Esophagus squamous epithelium (tissue), 5 donors: ENCODE measurements at places on chromosomes 16 and 17. TPM values are rescaled to one million over a fixed set of nuclear protein-coding genes. Genes with fewer than 3 reads are reported as not detected.

CHP2 gene
- total RNA-seq: not detected

DNA sequence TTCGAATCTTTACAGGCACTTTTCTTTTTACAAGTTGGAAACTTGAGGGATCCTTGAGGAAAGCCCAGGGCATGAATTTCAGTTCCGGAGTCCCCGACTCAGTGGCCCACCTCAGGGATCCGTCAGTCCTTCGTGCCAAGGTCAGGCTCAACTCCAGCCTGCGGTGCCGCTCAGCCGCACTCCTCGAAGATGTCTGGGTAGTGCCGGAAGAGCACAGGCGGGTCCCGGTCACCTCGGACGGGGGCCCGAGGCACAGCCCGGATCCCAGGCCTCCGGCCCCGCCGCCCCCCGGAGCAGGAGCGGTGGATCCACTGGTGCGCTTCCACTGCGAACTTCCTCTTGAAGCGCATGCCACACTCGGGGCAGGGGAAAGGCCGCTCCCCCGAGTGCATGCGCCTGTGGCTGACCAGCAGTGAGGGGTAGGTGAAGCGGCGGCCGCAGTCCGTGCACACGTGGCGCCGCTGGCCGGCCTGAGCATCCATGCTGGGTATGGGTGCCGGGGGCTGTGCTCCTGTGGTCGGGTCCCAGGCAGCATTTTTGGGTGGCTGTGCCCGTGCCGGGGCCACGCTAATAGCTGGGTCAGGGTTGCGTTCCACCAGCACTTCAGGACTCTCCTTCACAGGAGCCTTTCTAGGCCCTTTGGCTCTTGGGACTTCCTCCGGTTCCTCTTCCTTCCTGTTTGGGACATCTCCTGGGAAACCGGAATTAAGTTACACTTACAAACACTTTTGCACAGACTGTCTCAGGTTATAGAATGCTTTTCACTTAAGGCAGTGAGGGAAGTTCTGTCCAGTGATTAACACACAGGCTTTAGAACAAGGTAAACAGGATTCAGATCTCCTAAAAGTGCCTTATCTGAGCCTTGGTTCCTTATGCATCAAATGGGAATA is 1.5 kb downstream of the ZNF688 start:
- peaks cover 53% of the 10 kb centered on the region for H3K4me1 ChIP-seq
- H3K27me3 ChIP-seq: no peaks in the 10 kb centered on the region
- DNase-seq: no peak
- H3K4me3 ChIP-seq: no peak overlapping the region

- H3K27me3 ChIP-seq: peaks cover 48% of the 10 kb centered on the region
- peak overlapping the region; percentile 65 for H3K27ac ChIP-seq
- no peaks in the 10 kb centered on the region for H3K36me3 ChIP-seq
- peaks cover 33% of the 10 kb centered on the region for H3K4me1 ChIP-seq
- DNase-seq: no peak
- H3K4me3 ChIP-seq: peak overlapping the region; percentile 30
Measured at GRCh38 chr16:1991135-1991551, 1.4 kb downstream of the SYNGR3 start.

DNA sequence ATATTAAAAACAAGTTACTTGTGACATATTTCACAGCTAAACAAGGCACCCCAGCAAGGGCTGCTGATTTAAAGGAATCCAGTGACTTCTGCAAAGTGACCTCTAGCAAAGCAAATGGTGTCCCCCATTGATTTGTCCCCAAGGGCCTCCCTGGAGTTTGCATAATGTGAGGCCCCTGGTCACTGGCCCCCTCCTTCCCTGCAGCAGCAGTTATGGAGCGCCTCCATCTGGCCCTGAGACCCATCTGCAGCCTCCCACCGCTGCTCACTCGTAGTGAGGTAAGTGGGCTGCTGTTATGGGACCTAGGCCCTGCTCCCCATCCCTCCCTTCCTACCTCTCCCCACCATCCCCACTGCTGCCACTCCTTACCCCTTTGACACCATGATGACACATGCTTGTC is 19.6 kb upstream of the EEF2K start:
- H3K27me3 ChIP-seq: no peaks in the 10 kb centered on the region
- H3K27ac ChIP-seq: no peak overlapping the region
- no peak overlapping the region for H3K4me3 ChIP-seq
- H3K36me3 ChIP-seq: no peaks in the 10 kb centered on the region

DNA sequence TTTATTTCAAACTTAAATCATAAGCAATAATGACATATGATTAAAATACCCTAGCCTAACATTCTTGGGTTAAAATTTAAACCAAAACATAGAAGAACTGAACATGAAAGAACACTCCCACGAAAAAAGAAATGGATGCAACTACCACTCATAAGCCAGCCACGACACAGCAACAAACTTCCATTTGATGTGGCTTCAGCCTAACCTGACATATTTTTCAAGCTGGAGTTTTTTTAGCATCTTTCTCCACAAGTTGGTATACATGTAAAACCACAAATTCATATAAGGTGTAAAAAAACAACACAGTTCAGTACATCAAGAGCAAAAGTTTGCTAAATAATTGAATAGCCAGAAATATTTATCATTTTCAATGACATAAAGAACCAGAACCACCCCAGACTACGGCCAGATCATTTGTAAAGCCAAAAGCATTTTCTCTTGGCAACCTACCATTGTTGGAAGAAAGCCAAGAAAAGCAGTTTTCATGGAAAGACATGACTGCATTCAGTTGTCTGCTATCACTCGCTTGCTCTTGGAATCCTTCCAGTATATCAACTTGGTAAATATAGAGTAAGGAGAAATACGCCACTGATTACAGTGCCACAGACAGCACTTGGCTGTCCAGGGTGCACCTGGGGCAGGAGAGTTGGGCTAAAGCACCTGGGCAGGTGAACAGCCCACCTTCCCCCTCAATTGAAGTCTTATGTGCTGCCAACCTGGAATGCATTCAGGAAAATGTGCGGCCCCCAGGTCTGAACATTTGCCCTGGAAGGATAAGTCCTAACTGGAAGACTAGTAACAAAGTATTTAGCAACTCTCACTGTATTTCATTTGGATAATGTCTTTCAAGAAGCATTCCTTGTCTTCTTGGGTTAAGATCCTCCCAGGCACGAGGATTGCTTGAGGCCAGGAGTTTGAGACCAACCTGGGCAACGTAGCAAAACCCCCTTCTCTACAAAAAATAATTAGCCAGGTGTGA is 60.5 kb downstream of the CREBBP start:
- H3K4me3 ChIP-seq: peak overlapping the region; percentile 5
- H3K27ac ChIP-seq: peak overlapping the region; percentile 12
- no peak for DNase-seq
- no peaks in the 10 kb centered on the region for H3K27me3 ChIP-seq
- H3K36me3 ChIP-seq: no peaks in the 10 kb centered on the region
- peaks cover 55% of the 10 kb centered on the region for H3K4me1 ChIP-seq
